ENCODE measurements at places on chromosomes 16 and 17.

DNA sequence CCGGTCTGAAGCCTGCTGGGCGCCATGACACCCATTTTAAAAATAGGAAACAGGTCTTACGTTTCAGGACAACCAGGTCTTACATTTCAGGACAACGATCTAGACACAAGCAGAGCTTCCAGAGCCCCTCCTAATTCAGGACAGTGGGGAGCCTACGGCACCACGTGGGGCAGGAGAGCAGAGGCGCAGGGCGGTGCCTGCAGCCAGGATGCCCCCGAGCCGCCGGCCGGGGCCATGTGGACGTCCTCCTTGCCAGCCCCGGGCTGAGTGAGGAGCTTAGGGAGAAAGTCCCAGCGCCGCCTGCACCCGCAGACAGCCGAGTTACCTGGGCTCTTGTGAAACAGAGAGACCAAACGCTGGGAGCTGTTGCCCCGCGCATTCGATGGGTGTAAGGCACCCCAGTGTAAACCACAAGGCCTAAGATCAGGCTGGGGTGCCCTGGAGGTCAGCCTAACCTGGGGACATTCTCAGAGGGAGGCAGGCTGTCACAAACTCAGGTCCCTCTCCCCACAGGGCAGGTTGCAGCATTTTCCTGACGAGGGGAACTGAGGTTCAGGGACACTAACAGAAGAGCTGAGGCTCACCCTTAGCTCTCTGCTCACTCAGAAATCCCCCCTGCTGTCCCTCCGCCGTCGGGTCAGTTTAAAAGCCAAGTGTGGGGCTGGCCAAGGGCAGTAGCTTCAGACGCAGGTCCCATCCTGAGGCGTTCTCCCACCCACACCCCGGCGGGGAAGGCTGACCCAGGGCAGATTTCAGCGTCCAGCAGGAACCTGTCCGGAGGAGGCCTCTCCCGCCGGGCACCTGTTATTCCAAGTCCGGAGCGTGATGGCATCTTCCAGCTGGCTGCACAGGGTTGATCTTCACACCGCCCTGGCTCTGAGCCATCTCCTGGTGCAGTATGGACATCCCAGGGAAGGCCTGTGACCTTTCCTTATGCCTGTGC, 1.8 kb upstream of the NOTUM start:
- no peak for DNase-seq

DNA sequence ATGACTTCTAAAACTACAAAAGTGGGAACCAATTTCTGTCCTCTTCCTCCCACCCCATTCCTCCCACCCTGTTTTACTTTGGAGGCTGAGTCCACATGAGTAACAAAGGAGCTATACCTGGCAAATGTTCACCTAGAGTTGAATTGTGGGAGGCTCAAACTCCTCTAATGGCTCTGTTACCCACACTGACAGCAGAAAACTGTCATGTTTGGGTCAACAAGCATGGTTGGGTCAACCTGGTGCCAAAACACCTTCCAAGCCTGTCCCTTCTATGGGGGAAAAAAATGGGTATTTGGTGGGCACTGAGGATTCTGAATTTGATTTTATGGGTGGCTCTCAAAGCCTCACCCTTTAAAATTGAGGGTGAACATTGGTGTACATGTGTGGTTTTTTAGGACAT, 12.0 kb upstream of the HOXB13 start:
- DNase-seq: no peak

DNA sequence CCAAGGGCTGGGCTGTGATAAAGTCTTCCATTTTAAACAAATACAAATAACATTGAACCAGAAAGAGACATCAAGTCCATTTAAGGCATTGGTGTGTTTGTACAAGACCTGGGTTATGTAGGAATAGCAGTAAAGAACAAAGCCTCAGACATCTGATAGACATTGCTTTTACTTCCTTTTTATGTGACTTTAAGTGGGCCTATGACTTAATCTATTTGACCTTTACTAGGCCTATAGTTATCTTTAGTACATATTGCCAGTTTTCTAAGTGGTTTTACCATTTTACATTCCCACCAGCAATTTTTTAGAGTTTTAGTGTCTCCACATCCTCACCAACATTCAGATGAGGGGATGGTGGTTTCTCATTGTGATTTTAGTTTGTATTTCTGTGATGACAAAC, 298.8 kb downstream of the ZFHX3 start:
- DNase-seq: no peak

- DNase-seq: no peak
These were observed 47.4 kb downstream of the CYB561 start for GRCh38 chr17:63398680-63399079.

DNA sequence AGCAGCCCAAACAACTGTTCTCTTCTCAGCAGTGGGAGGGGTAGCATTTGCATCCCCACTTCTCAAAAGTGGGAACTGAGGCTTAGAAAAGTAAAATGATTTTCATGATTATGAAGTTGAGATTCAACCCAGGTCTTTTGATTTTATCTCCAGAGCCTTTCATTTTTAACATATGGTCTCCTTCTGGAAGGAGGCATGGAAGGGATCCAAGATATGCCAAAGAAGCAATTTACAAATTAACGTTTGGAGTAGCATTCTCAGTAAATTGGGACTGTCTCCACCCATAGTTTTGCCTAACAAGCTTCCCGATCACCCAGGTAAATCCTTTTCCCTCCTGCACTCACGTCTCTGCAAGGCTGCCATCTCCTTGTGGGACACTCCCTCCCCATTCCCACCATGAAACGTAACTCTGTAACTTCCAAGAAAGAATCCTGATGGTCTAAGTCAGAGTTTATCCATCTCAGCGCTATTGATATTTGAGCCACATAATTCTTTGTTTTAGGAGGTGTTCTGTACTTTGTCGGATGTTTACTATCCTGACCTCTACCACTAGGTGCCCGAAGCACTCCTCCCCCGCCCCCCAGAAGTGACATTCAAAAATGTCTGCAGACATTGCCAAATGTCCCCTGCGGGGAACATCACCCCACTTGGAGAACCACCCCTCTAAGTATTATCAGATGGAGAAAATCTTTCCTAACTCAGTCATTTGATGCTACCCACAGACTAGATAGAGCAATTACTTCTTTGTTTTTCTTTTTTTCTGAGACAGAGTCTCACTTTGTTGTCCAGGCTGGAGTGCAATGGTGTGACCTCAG, 32.9 kb upstream of the NFAT5 start:
- no peak for DNase-seq

Measured in HEK293T (cell line).